Natural killer cell treated with Interleukin-12 subunit alpha and Interleukin-12 subunit beta and Interleukin-15 and Interleukin-18, amount 100 ng/mL, for 72 hours (primary cell): ENCODE measurements at places on chromosomes 3 and 15.

DNA sequence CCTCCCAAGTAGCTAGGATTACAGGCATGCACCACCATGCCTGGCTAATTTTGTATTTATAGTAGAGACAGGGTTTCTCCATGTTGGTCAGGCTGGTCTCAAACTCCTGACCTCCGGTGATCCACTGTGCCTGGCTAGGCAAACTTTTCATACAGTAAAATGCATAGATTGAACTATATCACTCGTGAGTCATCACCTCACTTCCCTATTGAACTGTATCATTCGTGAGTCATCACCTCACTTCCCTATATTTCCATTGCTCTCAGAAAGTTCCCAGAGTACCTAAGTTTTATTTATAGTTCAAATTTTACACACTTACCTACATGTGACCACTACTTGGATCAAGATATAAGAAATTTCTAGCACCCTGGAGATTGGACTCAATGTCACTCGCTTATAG, 73.6 kb upstream of the ACAD9 start:
- no peak for DNase-seq

DNA sequence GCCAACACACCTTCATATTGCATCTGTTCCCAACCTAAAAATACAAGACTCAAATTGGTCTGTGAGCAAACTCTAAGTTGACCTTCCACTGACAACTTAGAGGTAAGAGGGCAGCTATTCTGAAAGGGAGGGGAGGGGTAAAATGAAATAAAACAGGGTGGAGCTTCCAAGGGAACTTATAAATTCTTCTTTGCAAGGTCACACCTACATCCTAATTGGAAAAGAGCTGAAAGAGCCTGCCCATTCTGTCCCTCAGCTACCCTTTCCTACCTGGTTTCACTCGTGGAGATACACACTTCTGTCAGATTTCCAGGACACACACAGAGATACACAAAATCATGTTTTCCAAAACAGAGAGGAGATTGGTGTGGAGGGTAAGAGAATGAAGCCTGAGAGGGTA, 1.0 kb downstream of the ILDR1 start:
- no peak for DNase-seq

DNA sequence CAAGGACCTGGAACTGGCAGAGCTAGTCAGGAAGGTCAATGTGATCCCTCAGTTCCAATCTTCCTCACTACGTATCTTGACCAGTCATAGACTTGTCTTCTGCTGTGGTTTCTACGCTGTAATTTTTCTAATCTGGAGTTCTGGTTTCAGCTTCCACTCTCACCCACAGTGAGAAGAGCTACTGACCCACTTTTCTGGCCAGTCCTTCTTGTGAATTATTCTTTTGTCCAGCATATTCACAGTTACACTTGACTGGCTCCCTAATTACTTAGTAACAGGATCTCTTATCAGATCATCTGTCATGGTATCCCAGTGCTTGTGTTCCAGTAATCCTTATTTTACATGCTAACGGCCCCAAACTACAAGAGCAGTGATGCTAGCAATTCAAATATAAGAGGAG, 72.4 kb upstream of the MME start:
- no peak for DNase-seq

GRCh38 chr3:133939463-133939835, 43.8 kb upstream of the RAB6B start:
- no peak for DNase-seq

GRCh38 chr3:171266034-171266739, 194.0 kb downstream of the TNIK start:
- no peak for DNase-seq

DNA sequence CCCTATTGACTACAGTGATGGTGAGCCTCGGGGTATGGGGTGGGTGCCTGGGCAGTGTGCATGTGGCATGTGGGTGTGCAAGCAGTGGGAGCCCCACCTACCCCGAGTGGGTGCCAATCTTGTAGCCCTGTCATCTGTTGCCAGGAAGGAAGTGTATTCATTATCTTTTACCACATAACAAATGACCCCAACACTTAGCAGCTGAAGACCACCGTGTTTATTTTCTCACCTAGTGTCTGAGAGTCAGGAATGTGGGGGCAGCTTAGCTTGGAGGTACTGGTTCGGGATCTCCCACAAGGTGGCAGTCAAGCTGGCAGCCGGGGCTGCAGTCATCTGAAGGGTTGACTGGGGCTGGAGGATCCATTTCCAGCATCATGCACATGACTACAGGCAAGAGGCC, 21.7 kb downstream of the XYLB start:
- no peak for DNase-seq

DNA sequence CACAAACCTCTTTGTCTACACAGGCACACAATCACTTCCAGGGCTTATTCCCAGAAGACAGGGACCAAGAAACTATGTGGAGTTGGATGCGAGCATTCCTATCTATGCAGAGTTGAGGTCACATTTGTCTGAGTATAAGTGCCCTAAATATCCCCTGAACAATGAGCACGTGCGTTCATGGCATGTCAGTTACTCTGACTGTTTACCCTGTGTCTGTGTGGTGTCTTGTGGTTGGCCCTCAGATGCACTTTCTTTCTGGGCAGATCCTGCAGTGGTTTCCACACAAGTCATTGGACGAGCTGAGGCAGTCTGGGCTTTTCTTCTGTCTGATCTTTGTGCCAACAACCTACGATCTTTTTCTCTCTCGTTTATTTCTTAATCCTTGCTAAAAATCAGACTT, 134.5 kb downstream of the FBN1 start:
- DNase-seq = no peak
